Activated naive CD4-positive, alpha-beta T cell (primary cell): ENCODE measurements at places on chromosomes 16 and 17.

GRCh38 chr16:85137323-85138072 lies 25.2 kb upstream of the CIBAR2 start:
- no peak for DNase-seq

GRCh38 chr17:81492202-81492601 lies 20.4 kb downstream of the ACTG1 start:
- DNase-seq, result no peak

DNA sequence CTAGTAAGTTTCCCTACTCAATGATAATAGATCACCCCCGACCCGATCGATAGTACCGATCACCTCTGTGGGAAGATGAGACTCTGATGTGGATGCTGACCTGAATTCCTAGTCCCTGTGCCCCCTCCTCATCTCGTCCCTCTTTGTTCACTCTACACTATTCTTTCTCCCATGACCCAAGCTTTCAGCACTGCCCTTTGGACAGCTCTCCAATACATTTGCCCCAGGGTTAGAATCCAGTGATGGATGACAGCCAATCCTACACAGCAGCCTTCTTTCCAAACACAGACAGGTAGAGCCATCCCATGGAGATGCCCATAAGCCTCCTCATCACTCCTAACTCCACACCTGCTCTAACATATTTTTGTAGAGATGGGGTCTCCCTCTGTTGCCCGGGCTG lies 141.1 kb downstream of the GSG1L start:
- DNase-seq, result no peak

GRCh38 chr16:26273607-26274006 lies 581.8 kb downstream of the HS3ST4 start:
- no peak for DNase-seq

DNA sequence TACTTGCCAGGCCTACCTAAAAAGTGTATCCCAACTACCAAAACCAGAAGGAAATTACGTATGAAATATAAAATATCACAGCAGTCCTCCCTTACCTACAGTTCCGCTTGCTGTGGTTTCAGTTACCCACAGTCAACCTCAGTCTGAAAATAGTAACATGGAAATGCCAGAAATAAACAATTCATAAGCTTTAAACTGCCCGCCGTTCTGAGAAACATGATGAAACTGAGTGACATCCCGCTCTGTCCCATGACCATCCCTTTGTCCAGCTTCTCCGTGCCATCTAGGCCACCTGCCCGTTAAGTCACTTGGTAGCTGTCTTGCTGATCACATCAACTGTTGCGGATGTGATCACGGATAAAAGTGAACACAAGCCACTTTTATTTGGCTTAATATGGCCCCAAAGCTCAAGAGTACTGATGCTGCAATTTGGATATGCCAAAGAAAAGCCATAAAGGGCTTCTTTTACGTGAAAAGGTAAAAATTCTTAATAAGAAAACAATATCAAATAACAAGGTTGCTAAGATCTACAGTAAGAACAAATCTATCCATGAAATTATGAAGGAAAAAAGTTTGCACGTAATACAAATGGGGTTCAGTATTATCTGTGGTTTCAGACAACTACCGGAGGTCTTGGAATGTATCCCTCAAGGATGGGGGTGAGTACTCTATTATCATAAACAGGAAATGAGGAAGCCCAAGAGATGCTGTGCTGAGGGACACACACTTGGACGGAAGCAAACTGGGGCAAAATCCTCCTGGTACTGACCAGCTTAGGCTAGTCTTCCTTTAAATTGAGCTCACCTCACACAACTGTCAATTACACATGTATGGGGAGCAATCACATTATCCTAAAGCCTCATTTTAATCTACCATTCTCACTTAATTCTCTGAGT lies 8.2 kb downstream of the USP22 start:
- DNase-seq, result no peak

- DNase-seq, result no peak
Observed at GRCh38 chr17:72461757-72462156, 340.9 kb downstream of the SOX9 start.

- no peak for DNase-seq
Observed at GRCh38 chr17:34703533-34703932, 124.2 kb downstream of the TMEM132E start.

GRCh38 chr17:29827179-29827578 lies 102.8 kb downstream of the SSH2 start:
- no peak for DNase-seq

- DNase-seq, result no peak
Observed at GRCh38 chr16:85637808-85638647, 24.9 kb downstream of the GSE1 start.

DNA sequence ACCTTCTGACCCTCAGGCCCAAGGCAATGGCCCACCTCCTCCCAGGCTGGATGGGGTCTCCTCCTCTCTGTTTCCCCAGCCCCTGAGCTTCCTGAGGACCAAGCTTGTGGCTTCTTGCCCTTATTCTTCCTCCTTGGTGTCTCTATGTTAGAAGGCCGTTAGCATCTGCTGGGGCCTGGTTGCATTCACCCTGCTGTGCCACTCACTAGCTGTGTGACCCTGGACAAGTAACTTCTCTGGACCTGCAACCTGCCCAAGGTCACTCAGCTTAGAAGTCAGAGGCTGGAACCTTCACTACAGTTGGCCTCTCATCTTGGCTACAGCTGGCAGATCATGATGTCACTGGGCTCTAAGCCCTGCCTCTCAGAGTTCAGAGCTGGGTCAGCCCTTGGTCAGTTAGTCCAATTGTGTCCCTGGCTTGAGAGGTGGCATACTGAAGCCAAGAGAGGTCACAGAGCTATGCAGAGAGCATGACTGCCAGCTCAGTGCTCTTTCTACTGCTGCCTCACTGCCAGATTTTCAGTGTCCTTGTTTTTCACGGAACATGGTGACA lies 3.0 kb downstream of the MT2A start:
- DNase-seq, result no peak

- DNase-seq, result no peak
Observed at GRCh38 chr17:38750312-38751121, 2.0 kb upstream of the PSMB3 start.

DNA sequence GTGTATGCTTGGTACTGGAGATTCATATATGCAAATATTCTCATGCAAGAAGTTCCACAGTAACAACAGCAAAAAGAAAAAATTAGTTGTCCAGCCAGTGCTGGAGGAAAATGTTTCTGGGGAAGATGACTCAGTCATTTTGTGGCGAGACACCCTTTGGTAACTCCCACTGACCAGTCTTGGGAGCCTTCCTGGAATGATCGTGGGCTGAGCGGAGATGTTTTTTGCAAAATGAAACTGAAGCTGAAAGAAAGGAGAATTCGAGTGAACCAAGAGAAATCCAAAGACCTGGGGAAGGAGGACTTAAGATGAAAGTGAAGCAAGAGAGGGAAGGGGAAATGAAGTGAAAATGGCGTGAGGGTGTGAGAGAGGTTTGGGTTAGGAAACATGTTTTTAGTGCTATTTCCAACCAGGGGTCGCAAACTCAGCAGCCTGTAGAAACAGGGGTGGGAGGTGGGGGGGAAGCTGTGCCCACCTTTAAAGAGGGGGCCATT lies 5.2 kb downstream of the ITPRIPL2 start:
- DNase-seq, result no peak

DNA sequence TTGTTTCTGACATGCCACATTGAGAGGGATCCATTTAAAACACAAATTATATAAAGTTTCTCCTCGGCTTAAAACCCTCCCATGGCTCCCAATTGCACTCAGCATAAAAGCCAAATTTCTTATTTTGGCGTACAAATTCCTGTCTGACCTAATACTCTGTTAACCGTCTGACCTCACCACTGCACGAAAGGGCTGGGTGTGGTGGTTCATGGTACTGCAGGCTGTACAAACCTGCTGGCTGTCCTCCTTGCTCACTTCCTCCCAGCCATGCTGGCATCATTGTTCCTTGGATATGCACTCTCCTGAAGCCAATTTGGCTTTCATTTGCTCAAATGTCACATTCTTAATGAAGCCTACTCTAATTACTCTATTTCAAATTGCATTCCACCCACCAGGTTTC lies 301.6 kb upstream of the C16orf82 start:
- no peak for DNase-seq

GRCh38 chr17:66535611-66536010 lies 233.2 kb downstream of the PRKCA start:
- no peak for DNase-seq

- no peak for DNase-seq
Observed at GRCh38 chr16:2710711-2711231, 9.3 kb downstream of the PRSS27 start.

DNA sequence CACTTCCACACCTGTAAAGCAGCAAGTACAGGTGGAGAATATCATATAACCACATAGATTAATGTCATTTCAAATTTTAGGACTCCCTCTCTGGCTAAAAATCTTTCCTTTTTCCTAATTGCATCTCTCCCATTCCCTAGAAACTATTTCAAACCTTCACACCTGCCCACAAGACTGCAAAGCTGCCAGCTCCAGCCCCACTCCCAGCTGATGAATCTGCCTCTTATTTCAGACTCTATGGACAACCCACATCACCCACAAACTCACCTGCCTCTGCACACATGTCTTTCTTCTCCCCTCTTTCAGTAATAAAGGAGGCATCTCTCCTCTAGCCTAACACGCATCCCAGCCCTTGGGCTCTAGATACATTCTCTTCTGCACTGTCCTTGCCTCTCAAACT lies 315.1 kb downstream of the GRIN2A start:
- no peak for DNase-seq

DNA sequence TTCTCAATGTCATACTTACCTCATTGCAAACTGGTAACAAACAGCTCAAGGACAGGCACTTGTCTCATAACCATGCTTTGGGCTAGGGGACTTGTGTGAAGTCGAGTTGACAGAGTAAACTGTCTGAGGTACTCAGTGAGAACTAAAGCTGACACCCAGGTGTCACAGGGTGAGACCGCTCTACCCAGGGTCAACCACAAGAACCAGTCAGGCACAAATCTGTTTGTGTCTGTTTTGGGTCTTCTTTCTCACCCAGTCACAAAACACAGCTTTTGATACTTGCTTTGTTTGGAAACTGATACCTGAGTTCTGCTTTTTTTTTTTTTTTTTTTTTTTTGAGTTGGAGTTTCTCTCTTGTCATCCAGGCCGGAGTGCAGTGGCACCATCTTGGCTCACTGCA lies 161.1 kb downstream of the STX8 start:
- DNase-seq, result no peak

DNA sequence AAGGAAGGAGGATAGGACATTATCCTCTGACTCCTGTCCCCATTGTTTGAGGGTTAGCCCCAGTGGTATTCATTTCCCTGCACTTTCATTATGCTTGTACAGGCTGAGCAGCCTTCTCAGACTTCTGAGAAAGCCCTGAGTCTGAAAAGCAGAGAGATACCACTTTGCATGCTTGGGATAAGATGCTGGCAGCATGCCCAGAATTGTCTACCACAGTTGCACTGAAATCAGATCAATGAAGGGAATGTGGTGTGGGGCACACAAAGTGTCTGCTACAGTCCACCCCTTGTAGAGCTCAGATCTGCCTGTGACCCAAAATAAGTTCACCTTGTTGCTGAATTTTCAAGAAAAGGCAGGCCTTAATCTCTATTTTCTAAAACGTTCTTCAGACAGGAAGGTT lies 160.6 kb downstream of the CCT6B start:
- no peak for DNase-seq

DNA sequence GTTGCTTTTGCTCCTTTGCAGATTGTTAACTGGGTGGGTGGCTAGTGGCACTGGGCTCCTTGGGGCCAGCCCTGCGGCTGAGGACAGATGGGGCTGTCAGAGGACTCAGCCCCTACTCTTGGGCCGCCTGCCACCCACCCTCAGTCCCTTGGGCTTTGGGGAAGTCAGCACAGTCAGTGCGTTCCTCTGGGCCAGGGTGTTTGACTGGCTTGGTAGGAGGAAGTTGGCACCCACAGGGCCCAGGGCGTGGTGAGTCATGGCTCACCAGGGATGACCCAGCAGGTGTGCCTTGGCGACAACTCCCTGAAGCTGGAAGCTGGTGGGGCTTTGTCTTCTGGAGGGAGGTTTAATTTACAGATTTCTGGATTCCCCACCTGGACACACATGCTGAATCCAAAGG lies 32.4 kb downstream of the HAPSTR1 start:
- no peak for DNase-seq

GRCh38 chr16:76942089-76942488 lies 248.9 kb upstream of the MON1B start:
- no peak for DNase-seq

DNA sequence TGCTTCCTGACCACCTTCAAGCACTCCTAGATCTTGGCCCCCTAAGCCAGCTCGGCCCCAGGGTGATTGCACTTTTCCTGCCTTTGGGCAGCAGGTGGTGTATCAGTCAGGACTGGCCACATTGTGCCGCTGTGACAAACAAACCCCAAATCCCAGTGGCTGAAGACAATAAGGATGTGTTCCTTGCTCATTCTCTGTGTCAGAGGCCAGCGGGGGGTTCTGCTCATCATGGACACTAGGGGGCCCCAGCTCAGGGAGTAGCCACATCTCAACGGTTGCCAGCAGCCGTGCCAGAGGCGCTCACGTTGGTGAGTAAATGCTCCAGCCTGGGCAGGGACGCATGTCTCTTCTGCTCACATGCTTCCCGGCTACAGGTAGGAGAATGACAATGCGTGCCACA lies 60.4 kb downstream of the ZDHHC7 start:
- no peak for DNase-seq

- no peak for DNase-seq
Observed at GRCh38 chr17:3794557-3795389, 6.2 kb downstream of the ITGAE start.

DNA sequence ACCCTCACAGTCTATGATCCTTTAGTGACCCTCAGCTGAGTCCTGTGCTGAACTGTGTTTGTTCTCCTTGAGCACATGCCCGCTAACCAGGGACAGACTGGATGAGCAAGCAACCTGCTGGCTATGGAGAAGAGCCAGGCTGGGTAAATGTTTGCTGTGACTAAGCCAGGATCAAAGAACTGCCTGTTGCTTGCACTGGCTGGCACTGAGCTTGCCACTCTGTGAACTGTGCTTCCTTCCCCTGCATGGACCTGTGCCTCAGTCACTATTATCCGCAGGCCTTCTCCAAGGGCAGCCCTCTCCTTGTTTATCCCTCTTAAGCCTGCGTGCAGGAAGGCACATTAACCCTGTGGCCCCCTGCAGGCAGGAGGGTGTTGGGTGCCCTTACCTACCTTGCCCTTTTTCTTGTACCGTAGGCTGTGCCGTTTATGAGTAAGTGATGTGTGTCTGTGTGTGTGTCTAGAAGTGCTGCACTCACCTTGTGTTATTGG lies 7.4 kb downstream of the PNPO start:
- DNase-seq, result no peak

- no peak for DNase-seq
Observed at GRCh38 chr16:66701516-66701915, 5.0 kb upstream of the CMTM4 start.
